Pulmonary artery endothelial cell (primary cell): ENCODE measurements at places on chromosomes 12 and 14. TPM values are rescaled to one million over a fixed set of nuclear protein-coding genes. Genes with fewer than 3 reads are reported as not detected.

DNA sequence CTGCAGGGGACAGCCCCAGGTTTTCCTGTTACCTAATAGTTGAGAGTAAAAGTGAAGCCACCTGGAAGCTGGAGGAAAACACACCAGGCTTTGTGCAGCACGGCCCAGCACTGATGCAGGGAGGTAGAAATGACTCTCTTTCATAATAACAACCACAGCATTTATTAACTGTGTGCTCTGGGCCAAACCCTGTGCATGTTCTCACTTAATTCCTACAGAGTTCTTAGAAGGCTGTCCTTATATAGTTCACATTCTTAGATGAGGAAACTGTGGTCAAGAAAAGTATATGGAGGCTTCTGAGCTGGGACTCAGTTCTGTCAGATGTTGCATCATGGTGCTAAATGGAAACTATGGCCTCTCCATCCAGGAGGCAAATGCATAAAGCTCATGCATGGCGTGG lies 100.0 kb downstream of the PAPOLA start:
- no peak for DNase-seq

The KRT86 gene
- 0.07 TPM in 1 of 2 replicates, not detected in the other for total RNA-seq

GRCh38 chr12:123713823-123714585 lies 1.9 kb downstream of the ATP6V0A2 start:
- no peak for DNase-seq

- no peak for DNase-seq
Observed at GRCh38 chr12:6942331-6942665, 1.3 kb upstream of the RNU7-1 start.

DNA sequence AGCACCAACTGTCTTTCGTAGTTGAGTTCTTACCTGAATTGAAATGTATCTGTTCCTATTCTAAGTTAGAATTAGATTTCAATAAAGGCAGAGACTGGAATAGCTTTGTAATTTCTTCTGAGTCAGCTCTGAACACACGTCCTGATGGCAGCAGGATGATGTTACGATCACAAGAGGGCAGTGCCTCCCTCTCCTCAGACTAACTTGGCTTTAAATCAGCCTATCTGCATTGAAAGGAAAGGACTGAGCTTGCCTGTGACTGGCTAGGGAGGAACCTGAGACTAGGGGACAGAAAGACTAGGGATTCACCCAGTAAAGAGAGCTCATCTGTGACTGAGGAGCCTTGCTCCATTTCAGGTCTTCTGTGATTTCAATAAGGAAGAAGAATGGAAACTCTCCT lies 323.7 kb upstream of the OR4E1 start:
- DNase-seq, result no peak

GRCh38 chr14:75048101-75048500 lies 3.2 kb downstream of the MLH3 start:
- DNase-seq, result no peak

GRCh38 chr12:50528800-50529199 lies 24.0 kb downstream of the DIP2B start:
- no peak for DNase-seq

The TGFB3 gene
- 2.6 and 3.1 TPM in 2 replicates for total RNA-seq

GRCh38 chr12:49092086-49092815 lies 2.4 kb downstream of the DHH start:
- no peak for DNase-seq

The RNU4-1 gene
- total RNA-seq, result under 0.01 TPM in 1 of 2 replicates, not detected in the other

DNA sequence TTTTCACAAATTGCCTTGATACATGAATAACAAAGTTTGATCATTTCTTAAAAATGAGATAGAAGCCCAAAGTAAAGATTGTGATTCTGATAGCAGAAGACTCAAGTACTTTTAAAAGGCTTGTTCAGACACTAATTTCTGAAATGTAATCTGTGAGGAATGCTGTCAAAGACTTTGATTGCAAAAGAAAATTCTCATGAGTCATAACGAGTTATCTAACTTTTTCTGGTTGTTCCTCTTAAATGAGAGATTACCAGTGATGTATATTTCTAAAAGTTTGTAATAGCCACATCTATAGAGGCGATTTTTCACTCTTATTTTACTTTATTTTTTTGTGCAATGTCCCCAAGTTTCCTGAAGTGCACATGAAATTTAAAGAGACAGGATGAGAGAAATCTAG lies 7.0 kb downstream of the PYGL start:
- no peak for DNase-seq

The KLRB1 gene
- total RNA-seq, result not detected in 2 replicates

The ARPC3 gene
- 232 and 246 TPM in 2 replicates for total RNA-seq

The OR6C74 gene
- total RNA-seq, result not detected in 2 replicates

The WBP11 gene
- total RNA-seq, result 17.3 and 22.4 TPM in 2 replicates

GRCh38 chr14:92951912-92952471 lies 29.0 kb downstream of the CHGA start:
- DNase-seq, result peak; percentile 19

The TAS2R42 gene
- not detected in 2 replicates for total RNA-seq

DNA sequence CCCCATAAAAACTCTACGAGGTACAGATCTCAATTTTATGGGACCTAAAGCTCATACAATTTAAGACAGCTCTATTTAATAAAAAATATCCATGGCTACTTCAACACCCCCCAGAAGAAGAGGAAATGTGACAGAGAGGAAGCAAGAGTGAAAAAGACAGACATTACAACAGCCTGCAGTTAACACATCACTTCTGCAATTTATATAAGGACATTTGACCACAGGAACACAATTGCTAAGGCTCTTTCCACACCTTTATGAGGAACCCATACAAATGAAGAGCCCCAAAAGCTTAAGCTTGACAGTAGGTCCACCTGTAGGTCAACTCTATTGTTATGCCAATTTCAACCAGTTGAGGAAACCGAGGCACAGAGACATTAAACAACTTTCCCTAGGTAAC lies 5.6 kb downstream of the OR10P1 start:
- no peak for DNase-seq

DNA sequence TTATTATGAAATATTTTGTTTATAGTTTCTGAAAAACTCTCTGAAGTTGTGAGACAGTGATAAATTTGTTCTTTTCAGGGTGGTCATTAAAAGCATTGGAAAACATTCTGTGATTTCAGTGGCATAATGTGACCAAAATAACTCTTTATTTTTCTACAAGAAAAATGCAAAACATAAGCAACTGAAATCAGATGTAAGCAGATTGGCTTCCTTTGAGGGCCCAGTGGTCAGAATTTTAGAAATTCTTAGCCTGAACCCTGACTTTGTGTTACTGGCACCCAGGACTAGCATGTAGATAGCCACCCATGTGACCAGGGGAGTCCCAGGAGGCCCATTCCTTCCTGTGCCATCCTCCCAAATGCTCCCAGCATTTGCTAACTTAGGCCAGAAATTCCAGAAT lies 145.6 kb upstream of the SLC38A2 start:
- DNase-seq, result no peak

DNA sequence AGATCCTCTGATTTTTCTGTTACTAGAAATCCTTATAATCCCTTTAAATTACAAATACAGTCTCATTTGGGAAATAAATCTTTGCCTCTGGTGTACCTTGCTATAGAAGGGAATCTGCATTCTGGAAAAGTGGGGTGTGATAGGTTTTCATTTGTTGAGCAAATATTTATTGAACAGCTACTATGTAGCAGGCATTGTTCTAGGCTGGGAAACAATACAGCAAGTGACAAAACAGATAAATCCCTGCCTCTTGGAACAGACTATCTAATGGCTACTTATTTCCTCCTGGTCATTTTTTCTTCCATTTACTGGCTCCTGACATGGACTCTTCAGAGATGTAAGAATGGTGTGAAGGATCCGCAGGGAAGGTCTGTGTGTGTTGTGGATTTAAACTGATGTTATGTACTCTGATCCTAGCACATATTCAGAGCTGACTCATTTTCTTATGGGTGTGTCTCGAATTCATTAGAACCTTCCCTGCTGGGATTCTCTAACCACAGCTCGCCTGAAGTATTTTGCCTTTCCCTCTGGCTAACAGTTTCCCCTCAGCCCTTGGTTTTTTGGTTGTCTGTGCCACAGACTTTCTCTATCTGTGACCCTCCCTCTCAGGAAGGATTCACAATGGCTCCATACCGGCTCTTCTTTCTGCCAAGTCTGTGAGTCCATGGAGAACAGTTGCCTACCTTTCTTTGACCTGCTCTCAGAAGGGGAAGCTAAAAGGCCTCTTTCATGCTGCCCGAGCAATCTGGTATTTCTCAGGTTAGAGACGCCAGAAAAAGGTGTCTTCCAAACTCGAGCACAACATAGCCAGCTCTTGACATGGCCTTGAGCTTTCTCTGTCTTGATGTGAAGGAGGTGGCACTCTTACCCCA lies 53.7 kb downstream of the TMTC2 start:
- no peak for DNase-seq

DNA sequence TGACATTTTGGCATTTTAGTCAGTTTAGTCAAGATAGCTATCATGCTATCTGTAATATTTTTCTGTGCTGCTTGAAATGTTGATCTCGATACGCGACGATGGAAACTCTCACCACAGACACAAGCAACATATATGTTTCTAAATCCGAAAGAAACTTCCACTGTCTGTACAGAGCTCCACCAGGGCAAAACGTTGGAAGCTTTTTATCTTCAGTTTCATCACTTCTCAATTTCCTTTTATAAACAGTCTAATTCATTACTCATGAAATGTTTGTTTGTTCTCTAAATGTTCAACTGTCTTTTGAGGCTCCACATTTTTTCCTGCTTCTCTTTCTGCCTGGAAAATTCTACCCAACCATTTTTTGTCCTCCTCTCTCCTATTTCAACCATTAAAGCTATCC lies 737.6 kb downstream of the SLC16A7 start:
- DNase-seq, result no peak

GRCh38 chr12:49340971-49341776 lies 4.2 kb upstream of the C1QL4 start:
- no peak for DNase-seq

- DNase-seq, result no peak
Observed at GRCh38 chr14:77347751-77348150, 26.9 kb downstream of the GSTZ1 start.

GRCh38 chr14:69105326-69105725 lies 47.6 kb downstream of the DCAF5 start:
- DNase-seq, result peak; percentile 60

GRCh38 chr14:61511558-61511948 lies 183.8 kb upstream of the HIF1A start:
- DNase-seq, result no peak

DNA sequence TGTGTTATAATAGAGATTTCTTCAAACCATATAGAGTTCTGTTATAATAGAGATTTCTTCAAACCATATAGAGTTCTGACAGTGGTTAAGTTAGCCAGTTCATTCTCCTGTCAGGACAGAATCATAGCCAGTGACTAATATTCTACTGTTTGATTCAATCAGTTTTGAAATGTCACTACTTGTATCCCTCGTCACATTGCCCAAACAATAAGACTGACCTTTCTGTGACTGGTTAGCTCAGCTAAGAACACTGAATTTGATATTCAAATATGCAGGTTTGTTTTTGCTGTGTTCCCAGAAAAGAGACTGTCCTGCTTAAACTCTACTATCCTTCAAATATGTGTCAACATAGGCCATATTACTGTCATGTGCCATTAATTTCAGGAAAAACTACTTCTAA lies 74.4 kb downstream of the ALG10B start:
- no peak for DNase-seq

The DIO2 gene
- total RNA-seq, result 0.13 and 0.28 TPM in 2 replicates

DNA sequence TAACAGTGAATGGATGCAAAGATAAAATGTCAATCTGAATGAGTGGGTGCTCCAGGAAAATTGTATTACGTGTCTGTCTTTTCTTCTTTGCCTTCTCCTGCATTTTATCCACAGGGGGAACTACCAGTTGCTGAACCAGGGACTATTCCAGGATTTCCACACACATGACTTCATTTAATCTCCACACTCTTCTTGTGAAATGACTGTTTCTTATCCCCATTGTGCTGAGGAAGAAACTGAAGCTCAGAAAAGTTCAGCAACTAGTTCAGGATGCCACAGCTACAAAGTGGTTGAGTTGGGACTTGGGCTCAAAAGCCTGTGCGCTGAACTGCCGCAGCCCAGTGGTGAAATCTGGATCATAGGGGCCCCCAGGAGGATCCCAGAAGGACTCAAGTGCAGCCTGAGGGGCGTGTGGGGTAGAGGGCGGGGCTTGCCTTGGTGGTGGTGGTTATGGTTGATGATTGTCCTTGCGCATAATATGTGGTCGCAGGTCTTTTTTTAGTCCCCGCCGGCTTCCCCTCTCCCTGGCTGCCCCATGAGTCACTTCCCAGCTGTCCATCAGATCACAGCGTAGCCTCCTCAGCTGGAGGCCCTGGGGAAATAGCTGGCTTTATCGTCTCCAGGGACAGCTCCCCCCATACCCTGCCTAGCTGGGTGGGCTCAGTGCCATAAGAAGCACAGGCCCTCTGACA lies 235.2 kb upstream of the CRY1 start:
- no peak for DNase-seq

DNA sequence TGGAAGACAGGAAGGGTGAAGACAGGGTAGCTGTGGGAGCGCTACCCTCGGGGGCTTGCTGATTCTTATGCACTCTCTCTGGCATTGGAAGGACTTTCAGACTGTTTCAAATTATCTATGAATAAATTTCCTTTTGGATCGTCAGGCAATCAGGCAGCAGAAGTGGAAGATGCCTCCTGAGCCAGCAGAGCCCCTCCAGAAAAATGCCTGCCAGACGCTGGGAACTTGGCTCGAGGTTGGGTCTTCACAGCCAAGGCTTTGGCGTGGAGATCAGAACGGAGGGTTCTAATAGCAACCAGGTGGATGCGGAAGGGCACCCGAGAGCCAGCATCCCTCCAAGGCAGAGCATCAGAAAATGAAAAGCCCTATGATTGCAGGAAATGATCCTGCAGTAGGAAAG lies 119.2 kb upstream of the RFLNA start:
- no peak for DNase-seq

The ARHGAP9 gene
- under 0.01 TPM in 1 of 2 replicates, not detected in the other for total RNA-seq

GRCh38 chr12:67088401-67089118 lies 180.6 kb upstream of the CAND1 start:
- no peak for DNase-seq

DNA sequence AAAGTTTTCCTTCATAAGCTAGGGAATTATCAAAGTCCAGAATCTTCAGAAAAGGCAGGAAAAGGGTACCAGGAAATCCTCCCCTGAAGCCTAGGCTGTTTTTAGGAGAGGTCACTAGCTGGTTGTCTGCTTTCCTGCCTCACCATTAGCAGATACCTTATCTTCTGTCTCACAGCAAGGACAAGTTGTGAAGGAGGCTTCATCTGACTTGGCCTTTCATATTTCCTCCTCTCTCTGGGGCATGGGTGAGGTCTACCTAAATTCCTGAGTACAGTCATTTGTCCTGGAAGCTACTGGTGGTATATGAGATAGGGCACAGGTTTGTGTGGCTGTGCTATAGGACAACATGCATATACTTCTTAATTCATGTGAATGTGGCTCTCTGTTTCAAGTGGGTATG lies 2.3 kb downstream of the FOXJ2 start:
- no peak for DNase-seq

DNA sequence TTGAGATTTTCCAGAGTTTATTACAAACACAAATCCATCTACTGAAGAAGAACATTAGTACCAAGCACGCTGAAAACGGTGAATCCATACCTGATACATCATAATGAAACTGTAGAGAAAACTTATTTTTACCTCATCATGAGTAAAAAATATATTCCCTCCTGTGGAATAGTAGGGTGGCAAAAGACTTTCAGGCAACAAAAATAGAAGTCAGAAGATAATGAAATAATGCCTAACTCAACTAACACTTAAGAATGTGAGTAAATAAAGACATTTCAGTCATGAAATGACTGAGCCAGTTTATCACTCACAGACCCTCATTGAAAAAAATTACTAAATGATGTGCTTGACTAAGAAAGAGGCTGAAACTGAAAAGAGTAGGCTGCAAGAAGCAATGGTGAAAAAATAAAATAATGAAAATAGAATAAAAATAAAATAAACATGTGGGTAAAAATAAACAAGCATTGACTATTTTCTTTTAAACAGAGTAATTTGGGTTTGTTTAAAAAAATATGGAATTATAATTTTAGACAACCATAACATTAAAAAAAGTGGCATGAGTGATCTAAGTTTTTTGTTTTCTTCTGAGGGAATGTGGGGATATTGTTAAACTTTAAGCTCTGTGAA lies 148.6 kb downstream of the ASCL1 start:
- no peak for DNase-seq
